Stimulated activated CD8-positive, alpha-beta memory T cell treated with anti-CD3 and anti-CD28 coated beads, Interleukin-2, amount 100 ng/mL, for 1 hour (primary cell): ENCODE measurements at places on chromosomes 7 and 10.

DNA sequence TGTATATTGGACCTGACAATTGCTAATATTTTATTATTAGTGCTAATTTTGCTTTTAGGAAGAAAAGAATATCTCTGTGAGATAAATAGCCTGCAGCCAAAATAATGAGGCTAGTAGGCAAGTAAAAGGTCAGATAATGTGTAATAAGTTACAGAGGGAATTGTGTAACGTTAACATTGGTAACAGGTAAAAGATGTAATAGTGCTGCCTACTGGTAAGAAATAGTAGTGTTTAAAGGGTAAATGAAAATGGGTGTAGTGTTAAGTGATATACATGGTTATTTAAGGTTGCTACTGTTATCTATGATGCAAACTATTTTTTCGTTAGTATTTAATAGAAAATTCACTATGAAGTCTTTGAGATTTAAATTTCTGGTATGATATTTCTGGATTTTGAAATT, 9.2 kb upstream of the FOXP2 start:
- DNase-seq, result no peak

DNA sequence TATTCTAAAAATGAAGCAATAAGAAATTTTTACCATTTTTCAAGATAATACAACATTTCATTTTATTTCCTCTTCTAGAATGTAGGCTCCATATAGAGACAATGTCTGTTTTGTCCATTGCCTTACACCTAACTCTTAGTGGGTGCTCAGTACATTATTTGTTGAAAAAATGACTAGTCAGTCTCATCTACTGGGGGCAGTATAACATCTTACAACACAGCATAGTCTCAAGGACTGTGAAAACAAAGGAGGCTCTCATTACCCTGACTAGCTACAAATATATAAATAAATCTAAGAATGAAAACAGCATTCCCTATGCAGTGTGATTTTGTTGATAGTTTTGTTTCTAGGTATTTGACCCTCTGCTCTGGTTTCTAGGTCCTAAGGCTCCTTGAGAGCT, 11.6 kb downstream of the CRPPA start:
- DNase-seq, result no peak

DNA sequence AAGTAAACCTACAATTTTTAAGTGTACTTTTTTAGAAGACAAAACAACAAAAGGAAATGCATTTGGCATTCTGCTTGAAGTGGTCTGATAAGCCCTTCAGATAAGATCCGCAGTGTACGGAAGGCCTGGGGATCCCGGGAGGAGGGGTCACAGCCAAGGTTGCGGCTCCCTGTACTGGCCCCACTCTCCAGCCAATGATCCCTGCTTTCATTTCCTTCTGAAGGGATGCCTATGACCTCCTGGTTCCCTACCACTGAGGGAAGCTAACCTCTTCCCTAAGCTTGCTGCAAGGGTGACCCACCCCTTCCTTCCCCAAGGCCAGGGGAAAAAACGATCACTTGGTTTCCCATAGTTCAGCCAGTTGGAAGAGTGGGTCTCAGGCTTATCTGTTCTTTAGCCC, 5.3 kb downstream of the DENND2A start:
- no peak for DNase-seq

DNA sequence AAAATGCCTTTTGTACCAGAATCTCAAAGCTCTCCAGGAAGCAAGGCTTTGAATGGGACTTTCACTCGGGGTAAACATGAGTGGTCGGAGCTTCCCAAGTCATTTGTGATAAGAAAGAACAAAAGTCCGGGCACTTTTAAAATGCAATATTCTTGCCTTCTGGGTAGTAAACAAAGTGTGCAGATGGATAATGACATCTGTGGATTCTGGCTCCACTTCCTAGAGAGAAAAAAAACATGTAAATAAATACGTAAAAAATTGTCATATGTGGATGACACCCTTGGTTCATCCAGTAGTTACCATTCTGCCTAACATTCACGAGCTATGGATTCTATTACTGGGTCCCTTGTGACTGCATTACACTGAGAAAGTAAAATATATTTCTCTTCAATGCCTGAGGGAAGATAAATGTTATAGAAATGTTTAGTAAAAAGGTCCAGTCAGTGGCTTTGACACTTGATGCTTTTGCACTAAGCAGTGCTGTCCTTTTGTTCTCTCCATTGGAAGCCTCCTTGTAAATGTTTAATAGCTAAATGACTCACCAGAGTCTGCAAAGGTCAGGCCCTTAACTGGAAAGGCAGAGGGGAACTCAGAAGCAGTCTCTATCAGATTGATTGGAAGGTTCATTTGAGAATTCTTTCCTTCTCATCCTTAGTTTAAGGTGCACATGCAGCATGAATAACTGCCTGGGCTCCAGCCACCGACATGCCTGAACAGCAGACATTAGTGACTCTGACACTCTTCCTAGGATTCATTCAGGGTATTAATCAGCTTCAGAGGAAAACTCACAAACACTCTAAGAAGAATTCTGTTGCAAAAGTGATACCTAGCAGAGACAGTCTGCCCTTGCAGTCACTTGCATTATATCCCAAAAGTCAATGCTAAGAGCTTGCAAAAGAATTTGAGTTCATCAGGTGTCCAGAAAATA, 11.7 kb upstream of the EDRF1 start:
- no peak for DNase-seq

- DNase-seq, result no peak
These were observed 120.6 kb downstream of the SEM1 start for GRCh38 chr7:96589038-96589437.

DNA sequence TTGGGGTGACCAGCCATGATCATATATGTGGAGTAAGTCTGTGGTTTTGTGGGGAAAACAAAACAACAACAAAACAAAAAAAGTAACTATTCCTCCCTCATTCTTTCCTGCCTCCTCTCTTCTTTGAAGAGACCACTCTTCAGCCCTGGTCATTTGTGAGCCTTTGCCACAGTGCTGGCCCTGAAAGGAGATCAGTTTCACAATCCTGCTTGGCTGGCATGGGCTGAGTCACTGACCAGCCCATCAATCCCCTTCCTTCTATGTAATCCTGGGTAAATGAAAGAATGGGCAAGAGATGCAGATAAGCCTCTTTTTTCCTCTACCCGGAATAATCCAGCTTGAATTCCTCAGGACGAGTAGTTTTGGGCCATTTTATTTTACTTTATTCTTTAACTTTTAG, 13.6 kb downstream of the CSTF2T start:
- DNase-seq, result no peak

- DNase-seq, result no peak
These were observed 49.5 kb downstream of the CHN2 start for GRCh38 chr7:29243910-29244655.

DNA sequence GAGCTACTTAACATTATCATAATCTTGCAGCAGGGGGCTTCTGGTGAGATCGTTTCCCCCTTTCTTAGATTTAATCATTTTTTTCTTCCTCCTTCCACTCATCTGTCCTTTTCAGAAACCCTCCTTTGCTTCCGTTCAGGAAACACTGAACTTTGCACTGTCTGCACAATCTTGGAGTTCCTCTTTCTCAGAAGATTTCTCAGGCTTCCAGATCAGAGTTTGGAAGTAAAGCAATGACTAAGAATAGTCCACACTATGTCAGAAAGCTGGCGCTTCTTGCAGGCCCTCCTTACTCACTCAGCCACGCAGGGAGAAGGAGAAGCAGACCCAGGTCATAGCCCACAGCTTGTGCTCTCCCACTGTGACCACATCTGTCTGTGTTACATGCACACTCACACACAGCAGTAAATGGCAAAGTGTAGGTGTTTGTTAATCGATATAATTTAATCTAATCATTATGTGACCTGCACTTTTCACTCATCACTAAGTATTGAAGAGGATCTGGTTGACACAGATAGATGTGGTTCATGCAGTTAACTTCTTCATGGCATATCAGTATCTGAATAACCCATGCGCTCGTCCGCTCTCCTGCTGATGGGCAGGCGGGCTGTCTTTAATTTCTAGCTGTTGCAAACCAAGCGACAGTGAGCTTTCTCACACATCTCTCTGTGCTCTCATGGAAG, 30.2 kb downstream of the ALOX5 start:
- no peak for DNase-seq

- no peak for DNase-seq
These were observed 48.9 kb upstream of the STARD3NL start for GRCh38 chr7:38129162-38129561.

GRCh38 chr10:78934532-78934898, 134.3 kb upstream of the ZMIZ1 start:
- DNase-seq, result no peak

- no peak for DNase-seq
These were observed 144.5 kb downstream of the SLC25A13 start for GRCh38 chr7:96177353-96177752.

DNA sequence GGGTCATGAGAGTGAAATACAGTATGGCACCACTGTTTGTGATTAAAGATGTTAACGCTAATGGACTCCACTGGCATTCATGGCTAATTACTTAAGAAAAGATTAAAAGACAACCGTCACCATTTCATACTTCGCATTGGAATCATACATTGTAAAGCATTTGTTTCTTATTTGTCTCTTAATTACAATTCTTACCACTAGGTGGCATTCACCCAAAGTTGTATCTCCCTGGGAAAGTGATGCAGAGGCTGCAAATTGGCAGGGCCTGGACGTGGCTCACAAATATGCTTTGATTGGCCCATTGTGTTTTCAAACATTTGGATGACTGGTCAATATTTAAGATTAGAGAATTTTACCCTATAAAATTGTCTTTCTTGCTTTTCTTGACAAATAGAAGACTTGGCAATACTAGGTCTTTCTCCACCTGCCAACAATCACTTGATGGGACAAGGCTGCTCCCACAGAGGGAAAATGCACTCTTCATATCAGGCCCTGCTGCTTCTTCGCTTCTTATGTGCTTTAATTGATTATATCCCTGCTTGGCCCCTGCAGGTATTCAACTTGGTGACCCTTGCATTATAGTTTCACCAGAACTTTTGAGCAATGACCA, 72.1 kb upstream of the STARD3NL start:
- no peak for DNase-seq

GRCh38 chr7:113649556-113649955, 269.3 kb downstream of the PPP1R3A start:
- no peak for DNase-seq

- no peak for DNase-seq
These were observed 11.4 kb downstream of the IRF5 start for GRCh38 chr7:128948976-128949760.
